Body of pancreas (tissue), 4 donors: ENCODE measurements at places on chromosomes 13 and 19. TPM values are rescaled to one million over a fixed set of nuclear protein-coding genes. Genes with fewer than 3 reads are reported as not detected.

The KIR3DL2 gene
- not detected for total RNA-seq

- H3K36me3 ChIP-seq: no peaks in the 10 kb centered on the region
- no peaks in the 10 kb centered on the region for H3K27me3 ChIP-seq
- H3K4me3 ChIP-seq: no peak overlapping the region
- H3K4me1 ChIP-seq: peaks cover 8% of the 10 kb centered on the region
- H3K27ac ChIP-seq: no peak overlapping the region
Measured at GRCh38 chr13:95185851-95186250, 115.4 kb downstream of the ABCC4 start.

The SCN1B gene
- 23.6 TPM for total RNA-seq

DNA sequence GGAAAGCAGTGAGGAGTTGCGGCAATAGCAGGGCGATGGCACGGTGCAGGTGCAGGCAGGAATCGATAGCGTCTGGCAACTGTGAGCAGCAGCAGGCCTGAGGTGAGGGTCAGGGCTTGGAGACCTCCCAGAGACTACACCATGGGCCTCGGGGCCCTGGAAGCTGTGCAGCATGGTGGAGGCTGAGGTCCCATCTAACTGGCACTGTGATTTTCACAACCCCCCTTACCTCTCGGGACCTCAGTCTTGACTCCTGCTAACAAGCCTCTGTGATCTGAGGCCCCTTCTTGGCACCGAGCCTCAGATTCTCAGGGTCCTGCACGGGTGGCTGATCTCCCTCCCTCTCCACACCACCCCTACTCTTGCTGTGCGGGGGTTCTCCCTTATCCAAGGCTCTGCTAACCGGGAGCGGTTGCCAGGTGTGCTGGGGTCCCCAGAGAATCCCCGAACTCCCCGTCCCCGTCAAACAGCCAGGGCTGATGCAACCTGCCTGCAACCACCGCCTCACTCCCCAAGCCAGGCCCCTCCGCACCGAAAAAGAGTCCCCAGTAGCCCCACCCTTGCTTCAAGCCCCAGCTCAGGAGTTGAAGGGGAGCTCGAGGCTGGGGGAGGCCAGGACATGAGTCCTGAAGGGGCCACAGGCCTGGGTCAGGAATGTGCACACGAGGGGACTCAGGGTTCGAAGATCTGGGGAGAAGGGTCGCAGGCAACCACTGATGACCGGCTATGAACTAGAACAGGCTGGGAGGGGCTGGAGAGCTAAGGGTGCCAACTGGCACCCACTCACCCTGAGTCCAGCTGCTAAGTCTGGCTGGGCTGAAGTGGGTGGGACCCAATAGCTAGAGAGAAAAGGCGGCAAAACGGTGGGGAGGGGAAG lies 4.8 kb upstream of the ATF5 start:
- H3K4me1 ChIP-seq: peaks cover 15% of the 10 kb centered on the region
- peaks cover 6% of the 10 kb centered on the region for H3K36me3 ChIP-seq
- no peak overlapping the region for H3K4me3 ChIP-seq
- H3K27ac ChIP-seq: no peak overlapping the region
- H3K27me3 ChIP-seq: no peaks in the 10 kb centered on the region

The DACH1 gene
- total RNA-seq: 3.3 TPM

DNA sequence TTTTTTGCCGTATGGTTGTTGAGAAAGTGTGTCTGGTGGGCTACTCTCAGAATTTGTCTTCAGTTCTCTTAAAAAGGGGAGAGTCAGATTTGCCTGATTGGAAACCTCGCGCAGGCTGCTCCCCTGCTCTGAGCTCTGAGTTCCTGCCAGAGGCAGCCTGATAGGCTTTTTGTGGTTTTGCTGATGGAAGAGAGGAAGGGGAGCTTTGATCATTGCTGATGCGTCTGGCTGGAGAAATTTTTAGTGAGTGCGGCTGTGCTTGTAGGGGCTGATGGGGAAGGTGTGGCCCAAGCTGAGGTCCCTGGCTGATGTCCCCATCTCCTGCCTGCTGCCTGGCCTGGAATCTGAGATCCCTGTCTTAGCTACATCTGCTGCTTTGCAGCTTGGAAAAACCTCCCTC lies 2.8 kb downstream of the CHST8 start:
- H3K27ac ChIP-seq: no peak overlapping the region
- H3K36me3 ChIP-seq: no peaks in the 10 kb centered on the region
- H3K4me1 ChIP-seq: peaks cover 20% of the 10 kb centered on the region
- H3K4me3 ChIP-seq: no peak overlapping the region
- H3K27me3 ChIP-seq: no peaks in the 10 kb centered on the region
